GM12878 (cell line): ENCODE measurements at places on chromosomes 16 and 17. TPM values are rescaled to one million over a fixed set of nuclear protein-coding genes. Genes with fewer than 3 reads are reported as not detected.

GRCh38 chr16:13150181-13150885 is 248.9 kb downstream of the SHISA9 start:
- no peaks in the 10 kb centered on the region for H3K36me3 ChIP-seq
- H3K27me3 ChIP-seq = no peaks in the 10 kb centered on the region
- DNase-seq = no peak

- peaks cover 20% of the 10 kb centered on the region for H3K4me1 ChIP-seq
- H3K27ac ChIP-seq = no peak overlapping the region
- H3K36me3 ChIP-seq = peaks cover 9% of the 10 kb centered on the region; the same call in 1 of the 2 replicates
- H3K4me3 ChIP-seq = no peak overlapping the region
Observed at GRCh38 chr16:3816326-3816725, 64.2 kb downstream of the CREBBP start.

DNA sequence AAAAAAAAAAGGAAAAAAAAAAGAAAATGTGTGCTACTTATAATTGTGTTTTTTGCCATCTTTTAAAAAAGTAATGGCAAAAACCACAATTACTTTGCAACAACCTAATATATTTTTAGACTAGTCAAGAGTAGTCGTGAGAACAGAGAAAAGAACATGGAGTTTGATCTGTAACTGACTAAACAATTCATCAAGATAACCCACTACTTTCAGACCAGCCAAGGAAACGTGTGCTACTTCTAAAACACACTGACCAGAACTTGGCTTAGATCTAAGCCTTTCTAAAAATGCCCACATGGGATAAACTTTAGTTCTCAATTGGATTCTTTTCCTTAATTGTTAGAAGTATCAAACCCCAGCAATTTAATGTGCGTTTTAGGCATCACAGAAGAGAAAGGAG is 616 bp downstream of the PECAM1 start:
- no peak overlapping the region for H3K4me3 ChIP-seq
- no peaks in the 10 kb centered on the region for H3K36me3 ChIP-seq
- no peak overlapping the region for H3K27ac ChIP-seq
- no peaks in the 10 kb centered on the region for H3K27me3 ChIP-seq
- no peak for DNase-seq

- H3K27me3 ChIP-seq = no peaks in the 10 kb centered on the region
- H3K4me3 ChIP-seq = no peak overlapping the region
Observed at GRCh38 chr16:68128577-68129305, 43.6 kb downstream of the NFATC3 start.

Gene CYTH1
- 165 and 167 TPM in 2 replicates for total RNA-seq
